ENCODE measurements at places on chromosomes 4 and X. TPM values are rescaled to one million over a fixed set of nuclear protein-coding genes. Genes with fewer than 3 reads are reported as not detected.

Gene GALNTL6
- polyA plus RNA-seq: not detected

Gene CXCL8
- not detected for polyA plus RNA-seq

GRCh38 chr4:76001700-76002099, 5.6 kb downstream of the CXCL9 start:
- no peaks in the 10 kb centered on the region for H3K27me3 ChIP-seq
- no peaks in the 10 kb centered on the region for H3K36me3 ChIP-seq
- DNase-seq: no peak
- H3K4me3 ChIP-seq: no peak overlapping the region
- no peak overlapping the region for H3K27ac ChIP-seq

GRCh38 chrX:437661-438390, 51.1 kb upstream of the PPP2R3B start:
- no peak overlapping the region for H3K4me3 ChIP-seq
- no peak overlapping the region for H3K27ac ChIP-seq
- no peaks in the 10 kb centered on the region for H3K36me3 ChIP-seq
- DNase-seq: no peak

Gene XG
- not detected for polyA plus RNA-seq

GRCh38 chr4:2487632-2488031, 18.7 kb downstream of the RNF4 start:
- no peaks in the 10 kb centered on the region for H3K27me3 ChIP-seq
- no peak overlapping the region for H3K4me3 ChIP-seq
- peaks cover 20% of the 10 kb centered on the region for H3K36me3 ChIP-seq
- H3K27ac ChIP-seq: no peak overlapping the region
- DNase-seq: no peak

DNA sequence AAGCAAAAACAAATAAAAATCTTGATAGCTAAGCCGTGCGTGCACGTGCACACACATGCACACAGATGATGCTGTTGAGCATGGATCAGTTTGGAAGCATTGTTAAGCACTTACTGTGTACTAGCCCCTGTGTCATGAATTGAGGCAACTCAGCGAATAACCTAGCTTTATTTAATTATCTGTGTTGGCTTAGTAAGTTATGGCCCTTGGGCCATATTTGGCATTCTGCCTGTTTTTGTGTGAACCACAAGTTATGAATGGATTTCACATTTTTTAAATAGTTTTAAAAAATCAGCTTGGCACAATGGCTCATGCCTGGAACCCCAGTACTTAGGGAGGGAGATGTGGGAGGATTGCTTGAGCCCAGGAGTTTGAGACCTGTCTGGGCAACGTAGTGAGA, 113.6 kb upstream of the CBLL2 start:
- DNase-seq: no peak
- H3K4me1 ChIP-seq: no peaks in the 10 kb centered on the region
- H3K36me3 ChIP-seq: no peaks in the 10 kb centered on the region
- no peak overlapping the region for H3K27ac ChIP-seq

Gene MAGEA11
- not detected for polyA plus RNA-seq

Gene PASD1
- polyA plus RNA-seq: not detected

Gene AREG
- 6.0 TPM for polyA plus RNA-seq

- no peak overlapping the region for H3K27ac ChIP-seq
- no peaks in the 10 kb centered on the region for H3K36me3 ChIP-seq
- no peaks in the 10 kb centered on the region for H3K4me1 ChIP-seq
- DNase-seq: no peak
- H3K4me3 ChIP-seq: no peak overlapping the region
These were observed 16.8 kb downstream of the CCDC149 start for GRCh38 chr4:24896056-24896455.

GRCh38 chr4:123990310-123990870, 593.8 kb downstream of the SPRY1 start:
- H3K4me1 ChIP-seq: no peaks in the 10 kb centered on the region
- H3K27ac ChIP-seq: no peak overlapping the region
- no peaks in the 10 kb centered on the region for H3K36me3 ChIP-seq
- H3K27me3 ChIP-seq: no peaks in the 10 kb centered on the region
- no peak for DNase-seq
- no peak overlapping the region for H3K4me3 ChIP-seq

Gene FGF5
- not detected for polyA plus RNA-seq

DNA sequence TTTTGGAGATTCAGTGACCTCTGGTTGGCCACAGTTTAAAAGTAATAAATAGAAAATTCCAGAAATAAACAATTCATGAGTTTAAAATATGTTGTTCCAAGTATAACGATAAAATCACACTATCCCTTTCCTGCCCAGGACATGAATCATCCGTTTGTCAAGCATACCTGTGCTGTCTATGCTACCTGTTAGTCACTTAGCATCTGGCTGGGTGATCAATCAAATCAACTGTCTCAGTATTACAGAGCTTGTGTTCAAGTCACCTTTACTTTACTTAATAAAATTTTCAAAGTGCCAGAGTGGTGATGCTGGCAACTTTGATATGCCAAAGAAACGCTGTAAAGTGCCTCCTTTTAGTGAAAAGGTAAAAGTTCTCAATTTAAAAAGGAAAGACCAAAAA, 979.5 kb upstream of the NDST4 start:
- H3K27me3 ChIP-seq: no peaks in the 10 kb centered on the region
- H3K4me3 ChIP-seq: no peak overlapping the region
- no peaks in the 10 kb centered on the region for H3K4me1 ChIP-seq
- H3K27ac ChIP-seq: no peak overlapping the region

Gene MED12
- polyA plus RNA-seq: 12.5 TPM

Gene XAGE2
- not detected for polyA plus RNA-seq

Gene JAKMIP1
- not detected for polyA plus RNA-seq

- no peaks in the 10 kb centered on the region for H3K36me3 ChIP-seq
- H3K4me3 ChIP-seq: no peak overlapping the region
- DNase-seq: no peak
- H3K4me1 ChIP-seq: no peaks in the 10 kb centered on the region
These were observed 49.2 kb downstream of the WDFY3 start for GRCh38 chr4:84917086-84917821.

DNA sequence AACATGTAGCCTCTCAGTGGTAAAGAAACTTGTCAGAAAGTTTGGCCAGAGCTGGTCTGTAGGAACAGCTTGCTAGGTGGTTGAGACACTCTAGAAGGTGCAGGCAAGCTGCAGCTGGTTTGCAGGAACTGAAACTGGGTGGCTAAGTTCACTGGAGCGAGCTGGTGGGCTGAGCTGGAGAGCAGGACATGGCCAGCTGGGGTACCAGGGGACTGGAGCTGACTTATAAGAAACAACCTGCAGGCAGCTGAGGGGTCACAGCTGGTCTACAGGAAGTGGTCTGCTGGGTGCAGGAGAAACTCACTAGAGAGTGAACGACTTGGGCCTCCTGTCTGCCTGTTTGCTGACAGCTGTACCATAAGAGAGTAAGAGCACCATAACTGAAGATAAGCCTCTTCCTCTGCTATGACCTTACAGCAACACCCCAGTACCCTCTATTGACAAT, 157.1 kb upstream of the LNX1 start:
- no peaks in the 10 kb centered on the region for H3K36me3 ChIP-seq
- DNase-seq: no peak
- no peaks in the 10 kb centered on the region for H3K4me1 ChIP-seq
- H3K4me3 ChIP-seq: no peak overlapping the region

Gene DCAF4L1
- polyA plus RNA-seq: 0.15 TPM

DNA sequence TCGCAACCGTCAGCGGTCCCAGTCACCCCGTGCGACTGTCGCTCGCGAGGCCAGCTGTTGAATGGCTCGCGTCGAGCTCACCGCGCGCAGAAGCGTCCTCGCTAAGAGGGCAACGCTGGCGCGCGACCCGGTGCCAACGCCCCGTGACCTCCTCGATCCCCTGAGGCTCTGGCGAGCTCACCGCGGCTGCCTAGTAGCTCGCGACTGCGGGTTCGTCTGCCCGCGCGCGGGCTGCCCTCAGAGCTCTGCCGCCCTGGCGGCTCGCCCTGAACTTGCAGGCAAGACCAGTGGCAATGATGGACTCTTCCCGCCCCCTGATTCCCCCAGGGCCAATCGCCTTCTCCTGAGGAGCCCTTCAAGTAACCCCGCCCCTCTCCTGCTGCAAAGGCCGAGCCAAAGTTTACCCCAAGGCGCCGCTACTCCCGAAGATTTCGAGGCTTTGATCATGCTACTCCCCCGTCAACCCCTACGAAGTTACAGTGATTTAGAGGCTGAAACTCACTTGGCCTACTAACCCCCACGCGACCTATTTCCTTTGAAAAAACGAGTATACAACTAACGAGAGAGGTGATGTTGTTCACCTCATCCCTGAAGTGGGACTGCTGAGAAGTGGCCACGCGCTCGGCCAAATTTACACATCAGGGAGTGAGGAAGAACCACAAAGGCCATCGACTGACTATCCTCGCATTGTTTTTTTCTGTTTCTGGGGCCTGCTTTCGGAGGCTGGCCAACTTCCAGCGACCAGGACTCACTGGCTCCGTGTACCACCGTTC, 37.5 kb downstream of the PGRMC1 start:
- H3K27ac ChIP-seq: no peak overlapping the region
- H3K27me3 ChIP-seq: no peaks in the 10 kb centered on the region
- H3K36me3 ChIP-seq: no peaks in the 10 kb centered on the region
- DNase-seq: peak; percentile 29
- peak overlapping the region; percentile 23 for H3K4me3 ChIP-seq
- H3K4me1 ChIP-seq: no peaks in the 10 kb centered on the region

Gene CDKL2
- 0.48 TPM for polyA plus RNA-seq

Gene S100P
- not detected for polyA plus RNA-seq

Gene PDHA2
- polyA plus RNA-seq: not detected

- peak; percentile 55 for DNase-seq
- no peak overlapping the region for H3K4me3 ChIP-seq
- H3K4me1 ChIP-seq: no peaks in the 10 kb centered on the region
These were observed 21.0 kb upstream of the DCTD start for GRCh38 chr4:182938205-182938645.

GRCh38 chr4:118920247-118920646, 31.6 kb downstream of the SYNPO2 start:
- no peak overlapping the region for H3K4me3 ChIP-seq
- DNase-seq: no peak
- no peaks in the 10 kb centered on the region for H3K27me3 ChIP-seq
- no peak overlapping the region for H3K27ac ChIP-seq

GRCh38 chrX:145843146-145843904, 25.7 kb downstream of the SLITRK2 start:
- H3K36me3 ChIP-seq: no peaks in the 10 kb centered on the region
- H3K4me3 ChIP-seq: no peak overlapping the region
- H3K4me1 ChIP-seq: no peaks in the 10 kb centered on the region
- no peak overlapping the region for H3K27ac ChIP-seq
- no peak for DNase-seq

DNA sequence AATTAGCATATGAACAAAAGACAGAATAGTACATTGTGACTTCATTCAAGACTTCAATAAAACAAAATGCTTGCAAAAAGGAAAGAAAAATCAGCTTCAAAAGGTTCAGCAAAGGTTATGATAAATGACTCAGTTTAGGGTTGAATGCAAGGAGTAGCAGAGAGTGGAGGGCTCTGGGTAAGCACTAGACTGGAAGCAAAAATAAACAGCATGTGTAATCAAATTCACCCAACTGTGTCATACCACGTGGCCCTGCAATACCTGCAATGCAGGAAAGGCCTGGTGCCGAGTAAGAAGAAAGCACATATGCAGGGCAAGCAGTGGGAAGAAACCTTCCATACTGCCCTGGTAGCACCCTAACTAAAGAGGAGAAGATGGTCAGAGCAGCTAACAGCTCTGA, 88.7 kb downstream of the ATP11C start:
- no peak overlapping the region for H3K4me3 ChIP-seq
- no peaks in the 10 kb centered on the region for H3K4me1 ChIP-seq
- DNase-seq: no peak
- H3K27ac ChIP-seq: no peak overlapping the region
- H3K36me3 ChIP-seq: no peaks in the 10 kb centered on the region
- no peaks in the 10 kb centered on the region for H3K27me3 ChIP-seq

- no peaks in the 10 kb centered on the region for H3K36me3 ChIP-seq
- H3K4me1 ChIP-seq: no peaks in the 10 kb centered on the region
- H3K27me3 ChIP-seq: no peaks in the 10 kb centered on the region
These were observed 92.5 kb downstream of the GASK1B start for GRCh38 chr4:158080354-158080753.

DNA sequence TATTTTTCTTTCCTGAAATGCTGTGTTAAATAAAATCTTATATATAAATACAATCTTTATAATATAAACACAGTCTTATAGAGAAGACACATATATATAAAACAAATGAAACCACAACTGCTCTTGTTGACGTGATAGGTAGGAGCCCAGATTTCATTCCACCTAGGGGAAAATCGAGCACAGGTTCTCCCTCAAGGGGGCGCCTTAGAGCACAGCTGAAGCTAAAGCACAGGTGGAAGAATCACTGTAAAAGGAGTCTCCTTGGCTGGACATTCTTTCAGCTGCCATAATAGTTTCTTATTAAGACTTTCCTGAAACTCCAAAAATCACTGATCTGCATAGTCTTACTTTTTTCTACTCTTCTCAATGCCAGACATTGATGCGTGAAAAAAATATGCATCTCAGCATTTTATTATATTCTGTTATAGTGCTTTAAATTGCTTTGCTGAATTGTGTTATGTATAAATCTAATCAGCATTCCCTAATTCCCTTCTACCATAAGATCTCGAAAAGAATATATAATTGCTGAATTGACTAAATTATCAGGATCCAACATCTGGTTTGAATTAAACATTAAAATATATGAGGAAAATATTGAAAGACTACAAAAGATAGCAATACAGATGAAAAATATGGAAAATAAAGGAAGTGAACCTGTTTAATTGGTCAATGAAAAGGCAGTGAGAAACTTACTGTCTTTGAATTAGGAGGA, 25.5 kb upstream of the RXFP1 start:
- no peak overlapping the region for H3K27ac ChIP-seq
- no peaks in the 10 kb centered on the region for H3K36me3 ChIP-seq
- DNase-seq: no peak
- H3K4me3 ChIP-seq: no peak overlapping the region
- no peaks in the 10 kb centered on the region for H3K27me3 ChIP-seq

DNA sequence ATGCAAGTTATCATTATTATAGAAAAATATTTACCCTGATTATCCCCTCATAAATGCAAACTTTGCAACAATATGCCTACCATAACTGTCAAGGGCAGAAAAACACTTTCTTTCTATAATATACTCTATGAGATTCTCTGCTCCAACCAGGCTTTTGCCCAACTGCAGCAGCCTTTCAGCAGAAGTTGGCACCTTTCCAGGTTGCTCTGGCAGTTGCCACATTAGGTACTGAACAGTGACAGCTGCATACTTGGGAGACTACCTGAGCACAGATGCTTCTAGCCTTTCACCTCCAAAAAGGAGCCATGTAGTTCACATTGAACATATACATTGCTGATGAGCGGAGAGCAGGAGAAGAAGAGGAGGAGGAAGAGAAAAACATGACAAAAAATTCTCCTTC, 69.5 kb upstream of the BRWD3 start:
- H3K27ac ChIP-seq: no peak overlapping the region
- no peaks in the 10 kb centered on the region for H3K36me3 ChIP-seq
- H3K4me3 ChIP-seq: no peak overlapping the region
- no peaks in the 10 kb centered on the region for H3K27me3 ChIP-seq
- no peaks in the 10 kb centered on the region for H3K4me1 ChIP-seq

GRCh38 chr4:38311495-38312126, 351.4 kb downstream of the PTTG2 start:
- no peak for DNase-seq
- no peaks in the 10 kb centered on the region for H3K27me3 ChIP-seq
- H3K36me3 ChIP-seq: no peaks in the 10 kb centered on the region
- H3K27ac ChIP-seq: no peak overlapping the region
- peaks cover 33% of the 10 kb centered on the region for H3K4me1 ChIP-seq

Gene PPP2R2C
- not detected for polyA plus RNA-seq

Gene SSX2B
- not detected for polyA plus RNA-seq

Measured in naive thymus-derived CD4-positive, alpha-beta T cell (primary cell).